OCI-M1 (cell line): ENCODE measurements at places on chromosomes 7 and 10.
A peak's percentile ranks its signal among the peaks of the same experiment; 100 is the strongest.

DNA sequence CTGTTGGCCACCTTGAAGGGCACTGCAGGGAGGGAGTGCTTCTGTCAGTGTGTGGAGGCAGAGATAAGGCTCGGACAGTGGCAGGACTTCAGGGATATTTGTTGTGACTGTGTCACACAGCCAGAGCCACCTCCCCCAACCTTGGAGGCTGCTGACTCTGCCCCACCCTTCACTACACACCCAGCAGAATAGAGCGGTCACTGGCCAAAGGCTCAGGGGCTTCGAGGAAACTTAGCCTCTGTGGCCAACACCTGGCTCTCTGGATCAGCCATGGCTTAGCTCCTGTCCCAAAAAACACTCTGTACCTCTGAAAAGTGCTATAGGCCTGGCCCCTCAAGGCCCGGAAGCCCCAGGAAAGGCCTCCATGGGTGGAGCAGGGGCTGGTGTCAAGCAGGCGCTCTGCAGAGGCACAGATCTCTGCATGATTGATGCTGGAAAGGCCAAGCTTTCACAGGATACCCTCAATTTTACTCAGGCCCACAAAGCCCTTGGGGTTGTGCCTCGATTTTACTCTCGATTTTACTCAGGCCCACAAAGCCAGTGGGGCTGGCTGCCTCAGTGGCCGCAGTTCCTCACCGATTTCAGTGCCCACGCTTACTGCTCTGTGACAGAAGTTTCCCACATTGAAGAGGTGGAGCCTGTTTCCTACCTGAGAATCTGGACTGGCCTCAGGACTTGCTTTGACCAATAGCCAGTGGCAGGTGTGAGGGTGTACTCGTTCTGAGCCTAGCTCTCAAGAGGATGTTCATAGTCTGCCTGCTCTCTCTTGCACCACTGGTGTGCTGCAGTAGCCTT is 113.2 kb upstream of the GPR26 start:
- no peak for DNase-seq

DNA sequence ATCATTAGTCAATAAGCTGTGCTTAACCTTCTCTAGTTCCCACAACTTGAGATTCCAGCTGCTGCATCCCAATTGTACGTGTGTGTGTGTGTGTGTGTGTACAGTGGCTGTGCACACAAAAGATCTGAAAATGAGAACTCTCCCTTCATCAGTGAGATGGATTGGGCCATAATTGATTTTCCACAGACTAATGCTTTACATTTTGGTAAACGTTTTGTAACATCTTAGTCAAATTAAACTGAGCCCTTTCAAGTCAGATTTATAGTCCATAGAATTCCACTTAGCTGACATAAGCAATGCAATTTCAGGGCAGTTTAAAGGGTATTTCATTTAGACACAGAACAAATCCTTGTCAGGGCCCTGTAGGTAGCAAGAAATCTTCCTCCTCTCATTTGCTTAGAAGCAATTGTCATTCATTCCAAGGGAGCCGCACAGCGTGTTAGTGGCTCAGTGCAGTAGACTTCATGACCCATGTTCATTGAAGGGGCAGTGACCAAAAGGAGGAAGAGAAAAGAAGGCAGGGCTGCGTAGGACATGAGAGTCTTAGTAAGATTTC is 1123.5 kb upstream of the AUTS2 start:
- no peak for DNase-seq

- DNase-seq: peak; percentile 93
Measured at GRCh38 chr10:131885391-131886165, 15.2 kb upstream of the PPP2R2D start.

DNA sequence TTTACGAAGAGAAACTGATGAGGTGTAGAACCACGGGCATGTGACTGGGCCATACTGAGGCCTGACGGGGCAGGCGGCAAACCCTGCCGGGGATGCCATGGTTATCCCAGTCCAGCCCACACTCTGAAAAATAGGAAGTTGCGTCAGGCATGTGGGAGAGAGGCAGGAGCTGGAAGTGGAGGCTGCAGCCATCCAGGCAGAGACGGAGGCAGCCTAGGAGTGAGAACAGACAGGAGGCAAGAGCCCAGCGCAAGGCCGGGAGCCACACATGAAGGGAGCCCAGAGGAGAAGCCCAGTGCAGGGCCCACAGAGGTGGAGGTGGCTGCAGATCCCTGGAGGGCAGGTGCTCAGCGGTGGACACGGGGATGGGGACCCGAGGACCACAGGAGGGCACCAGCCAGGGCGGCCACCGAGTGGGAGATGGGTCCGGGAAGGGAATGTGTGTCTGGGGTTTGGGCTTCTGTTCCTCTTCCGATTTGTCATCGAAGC is 175.2 kb upstream of the PPP2R2D start:
- DNase-seq: no peak

GRCh38 chr7:47937065-47937687 is 11.1 kb downstream of the PKD1L1 start:
- no peak for DNase-seq

- no peak for DNase-seq
Measured at GRCh38 chr10:59143544-59143943, 32.9 kb upstream of the PHYHIPL start.
